ENCODE measurements at places on chromosomes 16 and 17. TPM values are rescaled to one million over a fixed set of nuclear protein-coding genes. Genes with fewer than 3 reads are reported as not detected.

DNA sequence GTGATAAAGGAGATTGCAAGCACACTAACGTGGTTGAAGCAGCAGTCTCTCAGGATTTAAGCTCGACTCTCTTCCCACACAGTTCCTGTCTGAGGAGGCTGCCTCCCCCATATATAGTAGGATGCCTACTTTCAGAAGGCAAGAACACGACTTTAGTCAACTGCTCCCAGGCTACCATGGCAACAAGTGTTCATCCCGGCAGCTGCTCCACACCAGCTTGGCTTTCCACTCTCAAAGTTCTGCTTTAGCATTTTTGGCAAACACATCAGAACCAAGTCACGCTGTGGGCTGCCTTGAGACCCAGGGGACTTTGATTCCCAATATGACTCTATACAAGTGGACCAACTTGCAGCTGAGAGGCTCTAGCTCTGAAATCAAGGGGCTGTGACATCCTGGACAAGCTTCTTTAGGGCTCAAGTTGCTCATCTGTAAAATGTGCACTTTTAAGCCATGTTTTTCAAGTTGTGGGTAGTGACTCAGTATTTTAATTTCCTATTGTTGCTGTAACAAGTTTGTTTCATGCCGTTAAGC lies 16.5 kb downstream of the ZP2 start:
- DNase-seq = no peak

DNA sequence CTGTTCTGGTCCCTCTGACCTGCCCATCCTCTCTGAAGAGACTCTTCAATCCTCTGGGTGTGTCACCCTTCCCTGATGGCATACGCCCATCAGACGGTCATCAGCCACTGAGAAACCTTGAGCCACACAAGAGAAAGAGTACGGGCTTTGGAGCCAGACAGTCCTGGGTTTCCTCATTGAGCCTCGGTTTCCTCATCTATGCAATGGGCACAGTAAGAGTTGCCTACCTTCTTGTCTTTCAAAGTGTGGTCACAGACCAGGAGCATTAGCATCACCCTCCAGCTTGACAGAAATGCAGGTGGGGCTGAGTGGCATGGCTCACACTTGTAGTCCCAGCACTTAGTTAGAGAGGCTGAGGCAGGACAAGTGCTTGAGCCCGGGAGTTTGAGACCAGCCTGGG lies 26.1 kb upstream of the MEAK7 start:
- DNase-seq = no peak

DNA sequence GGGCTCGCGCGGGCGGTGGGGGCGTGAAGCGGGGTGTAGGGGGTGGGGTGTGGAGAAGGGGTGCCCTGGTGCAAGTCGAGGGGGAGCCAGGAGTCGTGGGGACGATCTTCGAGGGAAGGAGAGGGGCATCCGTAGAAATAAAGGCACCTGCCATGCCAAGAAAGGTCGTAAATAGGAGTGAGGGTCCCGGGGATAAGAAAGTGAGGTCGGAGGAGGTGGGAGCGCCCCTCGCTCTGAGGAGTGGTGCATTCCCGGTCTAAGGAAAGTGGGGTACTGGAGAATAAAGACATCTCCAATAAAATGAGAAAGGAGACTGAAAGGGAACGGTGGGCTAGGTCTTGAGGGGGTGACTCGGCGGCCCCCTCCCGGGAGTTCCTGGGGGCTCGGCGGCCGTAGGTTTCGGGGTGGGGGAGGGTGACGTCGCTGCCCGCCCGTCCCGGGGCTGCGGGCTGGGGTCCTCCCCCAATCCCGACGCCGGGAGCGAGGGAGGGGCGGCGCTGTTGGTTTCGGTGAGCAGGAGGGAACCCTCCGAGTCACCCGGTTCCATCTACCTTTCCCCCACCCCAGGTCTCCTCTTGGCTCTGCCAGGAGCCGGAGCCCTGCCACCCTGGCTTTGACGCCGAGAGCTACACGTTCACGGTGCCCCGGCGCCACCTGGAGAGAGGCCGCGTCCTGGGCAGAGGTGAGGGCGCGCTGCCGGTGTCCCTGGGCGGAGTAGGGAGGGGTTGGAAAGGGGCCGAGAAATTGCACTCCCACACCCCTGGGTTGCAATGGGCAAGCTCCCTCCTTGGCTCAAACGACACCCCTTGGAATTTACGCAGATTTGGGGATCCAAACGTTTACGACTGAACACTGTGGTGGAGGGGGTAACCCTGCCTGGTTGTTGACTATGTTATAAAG lies 888 bp downstream of the CDH1 start:
- peak; percentile 48 for DNase-seq

DNA sequence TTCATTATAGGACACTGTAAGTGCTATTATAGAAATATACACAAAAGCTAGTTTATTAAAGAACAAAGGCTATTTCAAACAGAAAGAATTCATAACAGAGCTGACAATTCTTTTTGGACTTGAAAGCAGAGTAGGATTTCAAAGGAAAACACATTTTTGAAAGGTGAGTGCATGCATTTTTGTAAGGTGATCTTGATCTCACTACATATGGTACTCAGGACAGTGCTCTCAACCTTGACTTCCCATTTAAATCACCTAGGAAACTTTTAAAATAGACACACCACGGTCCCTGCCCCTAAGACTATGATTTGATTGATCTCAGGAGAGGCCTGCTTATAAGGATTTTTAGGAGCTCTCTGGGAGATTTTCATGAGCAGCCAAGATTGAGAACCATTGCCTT lies 1362.0 kb downstream of the CDH8 start:
- DNase-seq = no peak

GRCh38 chr16:66374176-66374575 lies 7.7 kb downstream of the CDH5 start:
- DNase-seq = no peak

- DNase-seq = no peak
Observed at GRCh38 chr16:30894540-30895368, 877 bp upstream of the BCL7C start.

- DNase-seq = peak; percentile 53
Observed at GRCh38 chr16:2148714-2149629, 547 bp downstream of the RAB26 start.

DNA sequence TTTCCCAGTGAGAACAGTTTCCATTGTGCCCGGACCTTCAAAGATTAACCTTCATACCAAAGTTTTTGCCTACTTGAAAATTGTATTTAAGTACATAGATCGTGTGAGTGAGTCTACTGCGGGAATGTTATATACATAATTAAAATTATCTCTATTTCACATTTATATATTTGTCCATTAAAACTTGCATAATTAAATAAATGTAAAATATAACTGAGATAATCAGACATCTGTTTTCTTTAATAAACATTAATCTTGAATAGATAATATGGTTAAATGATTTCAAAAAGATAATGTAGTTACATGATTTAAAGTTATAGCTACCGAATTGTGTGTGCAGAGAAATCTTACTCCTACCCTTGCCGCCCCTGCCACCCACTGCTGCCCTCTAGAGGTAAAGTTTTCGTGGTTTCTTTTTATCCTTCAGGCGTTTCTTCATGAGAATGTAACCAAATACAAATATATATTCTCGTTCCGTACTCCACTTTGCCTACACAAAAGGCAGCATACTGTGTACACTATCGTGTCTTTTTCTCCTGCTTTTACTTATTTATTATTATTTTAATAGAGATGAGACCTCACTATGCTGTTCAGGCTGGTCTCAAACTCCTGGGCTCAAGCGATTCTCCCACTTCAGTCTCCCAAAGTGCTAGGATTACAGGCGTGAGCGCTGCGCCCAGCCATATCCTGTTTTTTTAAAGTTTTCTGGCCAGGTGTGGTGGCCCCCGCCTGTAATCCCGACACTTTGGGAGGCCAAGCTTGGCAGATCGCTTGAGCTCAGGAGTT lies 35.6 kb downstream of the RPA1 start:
- DNase-seq = no peak

GRCh38 chr17:27811961-27812360 lies 11.6 kb upstream of the NOS2 start:
- no peak for DNase-seq

DNA sequence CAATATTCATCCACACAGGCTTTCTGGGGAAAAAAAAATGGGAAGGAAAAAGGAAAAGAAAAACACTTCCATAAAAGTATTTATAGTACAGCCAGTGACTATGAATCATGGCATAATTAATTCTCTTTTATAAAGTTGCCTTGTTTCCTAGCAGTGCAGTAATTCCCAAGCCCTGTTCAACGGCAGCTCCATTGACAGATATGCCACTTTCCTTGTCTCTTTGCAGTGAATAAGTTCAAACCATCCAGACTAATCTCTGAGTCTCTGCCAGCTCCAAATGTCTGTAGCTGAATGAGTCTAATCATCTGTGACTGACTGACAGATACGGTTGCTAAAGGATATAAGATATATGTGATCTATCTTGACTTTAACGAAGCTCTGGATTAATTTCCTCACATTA lies 52.9 kb upstream of the KCNJ16 start:
- DNase-seq = no peak

GRCh38 chr17:41748275-41748674 lies 13.8 kb upstream of the HAP1 start:
- DNase-seq = no peak

GRCh38 chr17:42101513-42102292 lies 3.4 kb upstream of the ZNF385C start:
- peak; percentile 78 for DNase-seq

GRCh38 chr16:68379472-68380347 lies 68.6 kb downstream of the SMPD3 start:
- no peak for DNase-seq

- DNase-seq = peak; percentile 87
Observed at GRCh38 chr17:4948166-4948930, at the start of gene PFN1. PFN1 (minus strand) TSS chr17:4948530; CDS start chr17:4948394, 136 bp downstream.

DNA sequence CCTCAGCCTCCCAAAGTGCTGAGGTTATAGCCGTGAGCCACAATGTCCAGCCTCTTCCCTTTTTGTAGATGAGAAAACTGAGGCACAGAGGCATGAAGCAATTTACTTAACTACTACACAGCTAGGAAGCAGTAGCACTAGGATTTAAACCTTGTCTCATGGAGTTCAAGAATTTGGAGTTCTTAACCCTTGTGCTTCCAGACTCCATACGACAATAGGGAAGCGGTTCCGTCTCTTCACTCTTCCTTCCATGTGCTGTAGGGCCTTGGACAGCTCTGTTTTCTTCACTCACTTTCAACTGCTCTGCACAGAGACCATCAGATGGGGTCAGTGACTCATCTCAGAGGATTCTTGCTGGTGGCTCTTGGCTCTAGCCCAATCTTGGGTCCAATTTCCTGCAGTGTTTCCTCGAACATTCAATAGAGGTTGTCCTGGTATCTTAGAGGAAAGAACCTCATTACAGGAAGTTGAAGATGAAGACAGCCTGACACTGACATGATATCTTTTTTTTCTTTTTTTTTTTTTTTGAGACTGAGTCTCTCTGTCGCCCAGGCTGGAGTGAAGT lies 19.3 kb downstream of the ITGAL start:
- no peak for DNase-seq

DNA sequence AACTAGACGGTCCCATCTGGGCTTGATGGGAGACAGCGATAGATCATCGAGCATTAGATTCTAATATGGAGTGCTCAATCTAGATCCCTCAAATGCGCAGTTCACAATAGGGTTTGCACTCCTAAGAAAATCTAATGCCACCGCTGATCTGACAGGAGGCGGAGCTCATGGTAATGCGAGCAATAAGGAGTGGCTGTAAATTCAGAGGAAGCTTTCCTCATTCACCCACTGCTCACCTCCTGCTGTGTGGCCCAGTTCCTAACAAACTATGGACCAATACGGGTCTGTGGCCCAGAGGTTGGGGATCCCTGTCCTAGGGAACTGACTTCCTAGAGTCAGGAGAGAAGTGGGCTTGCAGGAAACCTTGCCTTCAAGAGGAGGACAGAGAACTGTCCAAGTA lies 25.2 kb upstream of the AMZ2 start:
- DNase-seq = no peak

- DNase-seq = no peak
Observed at GRCh38 chr17:59151591-59151990, 3.4 kb downstream of the SKA2 start.

- DNase-seq = no peak
Observed at GRCh38 chr16:47503936-47504335, 42.8 kb downstream of the PHKB start.

GRCh38 chr17:39769974-39770587 lies 32.3 kb downstream of the GRB7 start:
- DNase-seq = no peak

TRIM25 gene
- 53.7 TPM for total RNA-seq

RGS9 gene
- total RNA-seq = 5.5 TPM

VAT1L gene
- total RNA-seq = 0.57 TPM

SECTM1 gene
- total RNA-seq = 9.5 TPM

DNASE1L2 gene
- 0.75 TPM for total RNA-seq

WNK4 gene
- total RNA-seq = 2.1 TPM

SEZ6 gene
- total RNA-seq = not detected

E2F4 gene
- 75.7 TPM for total RNA-seq

ITGAX gene
- 2.0 TPM for total RNA-seq

All from ovary (tissue), 10 donors.